Stimulated activated CD8-positive, alpha-beta memory T cell treated with anti-CD3 and anti-CD28 coated beads, Interleukin-7, amount 100 ng/mL, for 24 hours (primary cell): ENCODE measurements at places on chromosomes 12 and 14.

DNA sequence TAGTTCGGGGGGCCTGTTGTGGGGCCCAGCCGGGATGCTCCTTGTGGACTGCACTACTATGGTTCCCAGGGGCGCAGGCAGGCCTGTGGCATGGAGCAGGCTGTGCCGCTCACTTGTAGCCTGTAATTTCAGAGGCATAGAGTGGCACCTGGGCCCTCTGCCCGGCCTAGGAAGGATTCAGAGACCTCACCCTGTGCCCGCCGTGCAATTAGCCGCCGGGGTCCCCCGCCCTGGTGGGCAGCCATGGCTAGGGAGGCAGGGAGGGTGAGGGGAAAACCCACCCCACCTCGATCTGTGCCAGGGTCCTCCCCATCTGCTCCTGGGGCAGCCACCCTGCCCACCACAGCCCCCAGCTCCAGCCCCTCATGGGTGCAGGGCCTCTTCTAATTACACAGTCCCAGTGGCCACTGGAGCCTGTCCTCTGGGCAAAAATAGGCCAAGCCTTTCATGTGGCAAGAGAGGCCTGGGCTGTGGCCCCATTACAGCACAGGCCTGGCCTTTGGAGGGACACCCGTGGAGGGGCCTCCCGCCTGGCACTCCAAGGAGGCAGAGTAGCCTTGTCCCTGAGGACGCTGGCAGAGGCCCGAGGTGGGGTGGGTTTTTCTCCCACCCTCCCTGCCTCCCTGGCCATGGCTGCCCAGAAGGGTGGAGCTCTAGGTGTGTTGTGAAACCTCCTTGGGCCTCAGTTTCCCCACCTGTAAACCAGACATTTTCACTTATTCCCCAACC is 5.3 kb upstream of the TMEM119 start:
- no peak for DNase-seq

DNA sequence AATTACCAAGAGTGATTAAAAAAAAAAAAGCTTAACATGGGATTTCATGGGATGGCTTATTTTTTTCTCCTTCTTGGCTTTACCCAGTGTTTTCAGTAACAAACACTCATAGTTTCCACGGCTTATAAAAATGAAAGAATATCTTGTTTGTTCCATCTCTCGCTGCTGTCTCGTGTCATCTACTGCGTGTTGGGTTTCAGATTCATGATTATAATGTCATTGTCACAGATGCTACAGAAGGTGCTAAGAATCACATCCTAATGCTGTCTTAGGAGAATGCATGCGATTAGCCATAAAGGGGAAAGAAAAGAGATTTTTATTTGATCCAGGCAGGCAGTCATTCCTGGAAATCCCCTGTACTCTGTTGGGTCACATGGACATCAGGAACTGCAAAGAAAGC is 1267.6 kb upstream of the TMEM132C start:
- DNase-seq = no peak

DNA sequence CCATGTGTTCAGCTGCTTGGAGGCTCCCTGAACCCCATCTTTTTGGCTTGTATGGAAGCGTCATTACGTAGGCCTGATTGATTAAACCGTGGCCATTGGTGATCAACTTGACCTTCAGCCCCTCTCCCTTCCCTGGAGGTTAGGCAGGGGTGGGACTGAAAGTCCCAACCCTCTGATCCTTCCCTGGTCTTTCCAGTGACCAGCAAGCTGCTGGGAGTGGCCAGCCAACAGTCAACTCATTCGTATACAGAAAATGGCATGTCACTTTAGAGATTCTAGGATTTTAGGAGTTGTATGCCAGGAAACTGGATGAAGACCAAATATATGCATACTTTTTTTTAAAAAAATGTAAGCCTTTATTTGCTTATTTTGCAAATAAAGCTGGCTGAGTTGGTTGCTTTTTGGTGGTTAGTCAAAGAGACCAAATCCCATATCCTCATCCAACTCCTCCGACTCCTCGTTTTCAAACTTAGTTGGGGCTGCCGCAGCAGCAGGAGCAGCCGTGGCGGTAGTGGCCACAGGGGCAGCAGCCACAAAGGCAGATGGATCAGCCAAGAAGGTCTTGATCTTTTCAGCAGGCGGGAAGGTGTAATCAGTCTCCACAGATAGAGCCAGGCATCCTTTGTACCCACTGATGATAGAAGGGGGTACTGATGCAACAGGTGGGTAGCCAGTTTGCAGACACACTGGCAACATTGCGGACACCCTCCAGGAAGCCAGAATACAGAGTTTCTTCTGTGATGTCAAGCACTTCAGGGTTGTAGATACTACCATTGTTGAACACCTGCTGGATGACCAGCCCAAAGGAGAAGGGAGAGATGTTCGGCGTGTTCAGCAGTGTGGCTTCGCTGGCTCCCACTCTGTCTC is 16.6 kb downstream of the NFKBIA start:
- no peak for DNase-seq

GRCh38 chr14:68689511-68689910 is 103.4 kb downstream of the ZFP36L1 start:
- no peak for DNase-seq

GRCh38 chr14:22887260-22887989 is 4.4 kb downstream of the REM2 start:
- DNase-seq = no peak

GRCh38 chr12:46874642-46875041 is 48.8 kb upstream of the SLC38A4 start:
- no peak for DNase-seq

DNA sequence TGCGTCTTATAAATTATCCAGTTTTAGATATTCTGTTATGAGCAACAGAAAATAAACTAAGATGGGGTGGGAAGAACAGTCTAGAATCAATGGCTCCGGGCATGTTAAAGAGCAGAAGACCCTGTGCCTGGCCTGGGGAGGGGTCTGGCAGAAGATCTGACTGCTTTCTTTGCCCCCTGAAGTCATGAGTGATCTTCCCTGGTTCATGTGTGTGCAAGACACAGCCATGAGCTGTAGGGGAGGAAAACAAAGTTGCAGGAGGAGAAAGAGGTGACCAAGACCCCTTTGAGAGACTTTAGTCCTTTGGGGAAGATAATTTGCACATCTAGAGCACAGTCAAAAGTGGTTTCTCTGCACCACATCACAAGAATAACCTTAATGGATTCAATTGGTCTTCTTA is 4.8 kb downstream of the LACRT start:
- no peak for DNase-seq

- no peak for DNase-seq
Observed at GRCh38 chr14:44477953-44478352, 29.1 kb downstream of the FSCB start.

- peak; percentile 73 for DNase-seq
Observed at GRCh38 chr14:99266181-99267178, 5.5 kb downstream of the BCL11B start.

DNA sequence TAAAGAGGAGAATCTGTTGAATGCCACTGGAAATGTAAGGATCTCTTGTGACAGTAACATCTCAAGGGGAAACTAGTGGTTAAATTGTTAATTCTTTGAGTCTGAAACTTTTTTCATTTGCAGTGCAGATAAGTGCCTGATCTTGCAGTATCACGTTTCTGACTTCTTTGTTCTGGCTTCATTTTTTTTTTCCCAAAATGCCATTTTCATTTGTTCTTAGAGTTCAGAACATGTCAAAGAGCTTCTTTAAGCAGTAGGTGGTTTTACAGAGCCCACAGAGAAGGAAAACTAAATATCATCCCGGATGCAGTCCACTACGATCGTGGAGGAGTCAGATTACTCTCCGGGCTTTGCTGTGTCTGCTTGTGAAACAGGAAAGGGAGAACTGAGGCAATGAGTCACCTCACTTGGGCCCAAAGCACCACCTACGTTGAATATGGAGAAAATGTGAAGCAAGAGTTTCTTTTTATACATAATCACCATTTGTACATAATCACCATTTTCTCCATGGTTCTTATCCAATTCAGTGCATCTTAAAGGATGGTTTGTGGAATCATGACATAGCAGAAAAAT is 43.9 kb downstream of the HMGA2 start:
- DNase-seq = no peak

GRCh38 chr12:116520801-116521471 is 38.2 kb upstream of the MAP1LC3B2 start:
- no peak for DNase-seq

DNA sequence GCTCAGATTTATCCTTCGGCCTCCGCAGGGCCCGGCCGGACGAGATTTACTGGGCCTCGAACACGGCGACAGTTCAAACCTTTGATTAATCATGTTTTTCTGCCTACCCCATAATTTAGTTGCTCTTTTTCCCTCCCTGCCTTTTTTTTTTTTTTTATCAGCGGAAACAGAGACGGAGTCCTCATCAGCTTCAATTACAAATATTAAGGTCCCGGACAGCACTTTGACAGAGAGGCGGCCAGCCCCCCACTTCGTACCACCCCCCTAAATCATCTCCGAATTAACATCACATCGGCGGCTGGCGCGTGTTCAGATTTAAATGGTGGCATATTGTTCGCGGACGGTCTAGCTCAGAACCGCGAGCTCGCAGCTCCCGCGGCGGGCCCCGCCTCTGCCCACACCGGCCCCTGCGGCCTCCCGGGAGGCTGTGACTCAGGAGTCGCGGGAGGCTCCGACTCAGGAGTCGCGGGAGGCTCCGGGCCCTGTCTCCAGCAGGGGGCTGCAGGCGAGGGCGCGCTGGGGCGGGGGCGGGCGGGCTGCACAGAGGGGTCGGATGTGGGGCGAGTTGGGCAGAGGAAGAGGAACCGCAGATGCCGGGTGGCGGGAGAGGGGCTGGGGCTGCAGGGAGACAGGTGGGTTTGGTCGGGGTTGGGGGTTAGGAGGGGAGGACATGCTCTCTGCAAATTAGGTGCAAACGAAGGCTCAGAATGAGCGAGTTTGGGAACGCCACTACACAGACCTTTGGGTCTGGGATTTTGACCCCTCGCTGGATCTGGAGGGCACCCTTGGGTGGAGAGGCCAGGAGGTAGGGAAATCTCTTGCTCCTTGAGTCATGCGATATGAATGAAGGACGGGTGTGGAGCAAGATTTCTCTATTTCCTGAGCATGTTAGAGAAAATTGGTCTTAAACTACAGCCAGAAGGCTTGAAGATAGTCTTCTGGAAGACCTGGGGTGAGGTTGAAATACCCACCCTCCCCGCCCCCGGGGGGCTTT is 19.6 kb upstream of the ATP5MC2 start:
- no peak for DNase-seq

DNA sequence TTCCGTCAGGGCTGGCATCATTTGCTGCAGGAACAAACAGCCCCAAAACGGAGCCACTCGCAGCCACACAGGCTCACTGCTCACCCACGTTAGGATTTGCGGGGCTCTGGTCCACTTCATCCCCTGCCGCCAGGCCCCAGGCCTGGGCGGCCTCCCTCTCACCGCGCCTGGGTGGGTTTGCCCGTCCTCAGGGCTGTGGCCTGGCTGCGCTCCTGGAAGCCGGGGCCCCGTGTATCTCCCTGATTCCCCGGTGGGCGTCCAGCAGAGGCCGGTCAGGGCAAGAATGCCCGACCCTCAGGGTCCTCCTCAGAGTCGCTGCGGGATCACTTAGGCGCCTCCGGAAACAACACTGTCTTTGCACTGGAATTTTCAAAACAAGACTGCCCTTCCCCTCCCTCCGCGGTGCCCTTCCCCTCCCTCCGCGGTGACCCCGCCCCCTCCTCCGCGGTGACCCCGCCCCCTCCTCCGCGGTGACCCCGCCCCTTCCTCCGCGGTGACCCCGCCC is 15.7 kb upstream of the FBRSL1 start:
- no peak for DNase-seq

- DNase-seq = no peak
Observed at GRCh38 chr12:18811273-18811672, 73.4 kb downstream of the CAPZA3 start.

DNA sequence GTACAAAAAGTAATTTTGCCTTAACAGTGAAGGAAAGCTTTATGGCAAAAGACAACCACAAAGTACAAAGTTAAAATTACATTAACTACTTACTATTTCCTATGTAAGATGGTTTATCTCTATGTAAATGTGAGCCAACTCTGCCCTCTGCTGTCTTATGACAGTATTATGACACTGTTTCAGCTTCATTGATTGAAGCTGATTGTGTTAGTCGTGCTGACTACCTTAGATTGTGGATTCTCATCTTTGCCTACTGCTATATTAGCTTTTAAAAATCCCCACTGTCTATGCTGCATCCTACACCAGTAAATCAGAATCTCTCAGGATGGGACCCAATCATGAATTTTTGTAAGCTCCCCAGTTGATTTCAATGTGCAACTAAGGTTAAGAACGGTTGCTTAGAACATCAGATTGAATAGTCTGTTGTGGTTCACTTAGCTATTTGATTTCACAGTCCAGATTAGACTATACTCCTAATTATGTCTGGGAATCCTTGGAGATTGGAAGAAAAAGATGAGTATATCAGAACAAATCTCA is 12.2 kb upstream of the SPTB start:
- no peak for DNase-seq

DNA sequence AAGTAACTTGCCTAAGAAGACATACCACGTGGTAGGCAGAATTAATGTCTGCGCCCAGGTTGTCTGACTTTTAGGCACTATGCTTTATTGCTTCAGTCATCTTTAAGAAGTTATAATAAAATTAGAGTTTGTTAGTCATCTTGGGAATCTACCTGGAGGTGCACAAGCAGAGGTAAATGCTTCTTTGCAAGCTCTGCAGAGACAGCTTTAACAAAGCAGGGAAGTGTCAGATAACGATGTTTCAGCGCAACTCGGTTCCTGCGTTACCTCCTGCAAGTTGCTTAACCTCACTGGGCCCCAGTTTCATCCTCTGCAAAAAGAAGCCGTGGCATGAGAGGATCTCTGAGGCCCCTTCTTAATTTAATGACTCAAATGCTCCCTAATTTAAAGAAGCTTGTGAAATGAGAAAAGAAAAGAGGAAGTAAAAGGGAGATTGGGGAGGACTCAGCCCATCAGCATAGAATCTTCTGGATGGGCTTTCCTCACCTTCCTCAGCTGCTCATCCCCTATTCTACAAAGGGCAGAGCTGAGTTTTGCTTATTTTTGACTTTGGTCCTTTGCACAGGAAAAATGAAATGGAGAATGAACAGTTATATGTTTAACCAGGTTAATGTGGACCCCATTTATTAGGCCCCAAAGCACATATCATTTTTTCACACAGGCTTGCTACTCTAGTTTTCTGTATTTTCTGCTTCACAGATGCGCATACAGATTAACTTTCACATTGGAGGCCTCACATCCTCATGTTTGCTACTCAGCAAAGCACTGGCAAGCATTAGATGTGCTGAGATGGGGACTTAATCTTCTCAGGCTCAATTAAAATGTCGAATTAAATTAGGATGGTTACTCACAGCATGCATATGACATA is 5.1 kb downstream of the ARHGDIB start:
- no peak for DNase-seq
